Stimulated activated naive CD8-positive, alpha-beta T cell treated with anti-CD3 and anti-CD28 coated beads, Interleukin-15, amount 100 ng/mL, for 72 hours (primary cell): ENCODE measurements at places on chromosomes 6 and 20.

GRCh38 chr20:62252342-62252966 is 14.1 kb downstream of the OSBPL2 start:
- no peak for DNase-seq

- no peak for DNase-seq
Measured at GRCh38 chr6:57017069-57017468, 29.4 kb upstream of the KIAA1586 start.

GRCh38 chr6:69138148-69138547 is 503.1 kb downstream of the ADGRB3 start:
- no peak for DNase-seq

- DNase-seq = peak; percentile 14
Measured at GRCh38 chr20:23340524-23340923, 10.1 kb upstream of the NXT1 start.

DNA sequence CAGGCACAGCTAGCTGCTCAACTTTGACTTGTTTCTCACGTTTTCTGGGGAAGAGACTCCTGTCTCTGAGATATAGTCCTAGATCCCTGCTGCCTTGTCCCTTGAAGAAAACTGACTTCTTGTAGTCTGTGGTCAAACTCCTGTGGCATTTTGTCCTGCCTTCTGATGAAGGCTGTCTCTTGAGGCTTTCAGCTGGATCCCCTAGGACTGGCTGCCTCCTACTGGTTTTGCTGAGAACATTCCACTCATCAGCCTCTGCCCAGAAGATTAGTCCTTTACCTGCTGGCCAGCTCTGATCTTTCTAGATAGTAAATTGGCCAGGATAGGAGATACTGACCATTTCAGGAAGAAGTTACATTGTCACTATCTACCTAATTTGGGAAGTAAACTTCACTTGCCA is 71.9 kb upstream of the CNR1 start:
- no peak for DNase-seq

DNA sequence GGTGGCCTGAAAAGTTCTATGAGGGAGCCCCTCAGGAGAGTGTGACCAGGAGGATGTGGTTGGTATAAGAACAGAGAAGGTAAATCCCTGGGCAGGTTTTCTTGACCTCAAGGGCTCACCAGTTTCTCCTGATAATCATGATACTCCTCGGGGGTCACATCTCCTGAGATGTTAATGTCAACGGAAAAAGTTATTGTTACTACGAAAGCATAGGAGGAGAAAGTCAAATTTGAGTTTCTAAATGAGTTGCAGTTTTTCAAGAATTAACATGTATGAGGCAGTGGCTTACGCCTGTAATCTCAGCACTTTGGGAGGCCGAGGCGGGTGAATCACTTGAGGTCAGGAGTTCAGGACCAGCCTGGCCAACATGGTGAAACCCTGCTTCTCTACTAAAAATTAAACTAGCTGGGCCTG is 23.4 kb downstream of the MGME1 start:
- DNase-seq = peak; percentile 37

GRCh38 chr6:44805238-44805846 is 417.8 kb downstream of the CDC5L start:
- DNase-seq = no peak

DNA sequence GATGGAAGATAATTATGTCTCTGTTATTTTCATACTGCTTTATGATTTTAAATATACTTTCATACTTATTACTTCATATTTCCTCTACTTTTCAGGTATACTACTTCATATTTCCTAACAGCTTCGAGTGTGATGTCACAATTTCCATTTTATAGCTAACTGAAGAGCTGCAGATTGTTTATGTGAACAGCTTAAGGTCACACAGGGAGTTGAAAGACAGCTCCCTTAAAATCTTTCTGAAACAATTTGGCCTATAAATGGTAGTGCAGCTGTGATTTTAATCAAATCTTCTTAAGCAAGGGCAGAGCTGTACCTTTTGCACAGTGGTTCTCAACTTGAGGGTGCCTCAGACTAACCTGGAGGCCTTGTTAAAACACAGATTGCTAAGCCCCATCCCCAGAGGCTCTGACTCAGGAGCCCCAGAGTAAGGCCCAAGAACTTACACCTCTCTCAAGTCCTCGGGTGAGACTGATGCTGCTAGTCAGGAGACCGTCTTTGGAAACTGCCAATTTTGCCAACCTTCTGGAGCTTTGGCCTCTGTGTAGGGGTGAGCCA is 347.0 kb upstream of the HSF2 start:
- no peak for DNase-seq

DNA sequence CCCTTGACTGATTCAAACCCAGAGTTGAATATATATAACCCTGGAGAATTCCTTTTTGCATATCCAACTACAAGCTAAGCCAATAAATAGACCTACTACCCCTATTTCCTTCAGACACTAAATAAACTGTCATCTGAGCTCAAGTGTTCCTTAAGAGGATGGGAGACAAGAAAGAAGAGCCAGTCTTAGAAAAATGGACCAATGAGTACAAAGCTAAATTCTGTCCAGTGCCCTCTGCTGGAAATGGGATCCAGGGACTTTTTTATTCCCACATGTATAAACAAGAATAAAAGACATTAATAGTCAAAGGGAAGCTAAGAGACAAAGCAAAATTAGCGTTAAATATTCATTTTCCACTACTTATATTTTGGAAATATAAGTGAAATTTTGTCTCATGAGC is 4.8 kb downstream of the PPP1R10 start:
- DNase-seq = no peak

DNA sequence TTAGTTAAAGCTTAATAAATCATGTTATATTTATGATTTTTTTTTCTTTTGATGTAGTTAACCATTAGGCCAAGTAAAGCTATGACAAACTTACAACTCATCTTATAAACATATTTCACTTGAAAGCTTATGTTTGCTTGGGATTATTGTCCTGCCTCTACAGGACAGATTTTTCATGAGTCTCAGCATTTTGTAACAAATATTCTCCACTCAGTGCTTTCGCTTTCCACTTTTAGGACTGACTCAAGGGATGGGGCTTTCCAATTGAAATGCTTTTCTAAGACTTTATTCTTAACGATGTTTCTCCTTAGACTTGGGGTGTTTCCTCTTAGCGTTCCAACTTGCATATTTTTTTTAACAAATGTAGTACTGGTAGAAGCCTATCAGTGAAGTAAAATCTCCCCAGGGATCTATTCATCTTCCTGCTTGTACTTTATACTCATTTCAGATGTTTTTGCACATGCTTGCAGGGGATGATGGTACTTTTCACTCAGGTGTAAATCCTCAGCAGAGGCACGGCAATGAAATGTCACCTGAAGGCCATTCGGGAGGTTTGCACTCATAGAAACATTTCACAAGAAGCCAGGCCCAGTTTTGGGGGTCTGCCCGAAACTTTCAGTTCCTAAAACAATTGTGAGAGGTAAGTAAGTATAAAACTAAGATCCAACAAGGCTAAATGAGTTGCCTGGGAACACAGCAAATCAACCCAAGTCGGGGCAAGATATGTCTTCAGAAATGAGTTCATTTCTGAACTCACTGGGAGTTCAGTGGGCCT is 298.1 kb upstream of the FOXQ1 start:
- no peak for DNase-seq

- DNase-seq = no peak
Measured at GRCh38 chr6:22115559-22115958, 181.3 kb downstream of the PRL start.

- DNase-seq = no peak
Measured at GRCh38 chr20:8213270-8213669, 81.2 kb downstream of the PLCB1 start.

GRCh38 chr6:157865249-157865648 is 42.2 kb downstream of the SNX9 start:
- no peak for DNase-seq

DNA sequence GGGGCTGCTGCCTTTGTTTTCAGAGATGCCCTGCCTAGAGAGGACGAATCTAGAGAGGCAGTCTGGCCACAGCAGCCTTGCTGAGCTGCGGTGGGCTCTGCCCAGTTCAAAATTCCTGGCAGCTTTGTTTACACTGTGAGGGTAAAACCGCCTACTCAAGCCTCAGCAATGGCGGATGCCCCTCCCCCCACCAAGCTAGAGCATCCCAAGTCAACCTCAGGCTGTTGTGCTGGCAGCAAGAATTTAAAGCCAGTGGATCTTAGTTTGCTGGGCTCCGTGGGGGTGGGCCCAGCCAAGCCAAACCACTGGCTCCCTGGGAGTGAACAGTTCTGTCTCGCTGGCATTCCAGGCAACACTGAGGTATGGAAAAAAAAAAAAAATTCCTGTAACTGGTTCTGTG is 970.9 kb downstream of the TBC1D32 start:
- DNase-seq = no peak

DNA sequence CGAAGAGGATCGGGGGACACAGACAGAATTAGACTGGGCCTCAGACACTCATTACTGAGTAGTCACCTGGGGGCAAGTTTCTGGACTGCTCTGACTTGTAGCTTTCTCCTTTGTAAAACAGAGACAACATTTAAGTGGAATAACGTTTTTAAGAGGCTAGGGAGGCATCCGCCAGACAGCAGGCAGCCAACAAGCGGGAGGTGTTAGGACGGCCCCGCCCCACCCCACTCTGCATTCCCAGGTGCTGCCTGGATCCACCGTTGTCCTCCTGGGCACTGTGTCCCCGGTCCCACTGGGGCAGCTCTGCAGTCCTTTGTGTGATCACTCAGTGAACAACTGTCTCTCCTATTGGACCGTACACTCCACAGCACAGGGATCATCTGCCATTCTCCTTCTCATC is 113.8 kb downstream of the IRF4 start:
- no peak for DNase-seq

DNA sequence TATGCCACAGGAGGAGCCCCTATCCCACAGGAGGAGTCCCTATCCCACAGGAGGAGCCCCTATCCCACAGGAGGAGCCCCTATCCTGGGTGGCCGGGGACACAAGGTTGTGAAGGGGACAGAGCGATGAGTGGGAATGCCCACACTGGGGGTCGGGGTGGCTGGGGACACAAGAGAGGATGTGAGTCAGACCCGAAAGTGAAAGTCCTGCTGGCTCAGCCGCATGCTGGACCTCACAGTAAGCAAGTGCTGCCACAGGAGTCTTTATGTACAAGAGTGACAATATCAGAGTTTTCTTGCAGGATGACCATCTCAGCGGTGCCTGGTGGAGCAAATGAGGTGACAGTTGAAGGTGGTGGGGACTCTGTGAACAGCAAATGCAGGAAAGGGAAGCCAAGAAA is 93.7 kb downstream of the PSMB1 start:
- DNase-seq = peak; percentile 78

DNA sequence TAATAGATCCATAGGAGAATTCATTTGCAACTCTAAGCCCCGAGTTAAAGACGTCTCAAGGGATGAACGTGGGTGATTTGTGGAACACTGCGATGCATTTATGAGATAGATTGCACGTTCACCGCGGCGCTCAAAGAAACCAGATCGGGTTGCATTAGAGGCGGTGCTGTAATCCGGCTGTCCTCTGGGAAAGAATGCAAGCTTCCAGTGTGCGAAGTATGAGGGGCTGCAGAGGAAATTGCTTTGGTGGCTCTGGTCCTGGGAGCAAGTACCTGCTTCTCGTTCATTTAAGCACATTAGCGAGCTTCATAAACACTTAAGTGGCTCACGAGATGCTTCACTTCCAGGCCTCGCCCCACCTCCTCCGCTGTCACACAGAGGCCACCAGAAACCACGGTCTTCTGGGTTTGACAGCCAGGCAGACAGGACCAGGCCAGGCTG is 182.3 kb downstream of the CDH4 start:
- no peak for DNase-seq

- no peak for DNase-seq
Measured at GRCh38 chr6:150761771-150762170, 103.7 kb upstream of the MTHFD1L start.

- DNase-seq = no peak
Measured at GRCh38 chr20:3452690-3453089, 18.1 kb upstream of the ATRN start.

DNA sequence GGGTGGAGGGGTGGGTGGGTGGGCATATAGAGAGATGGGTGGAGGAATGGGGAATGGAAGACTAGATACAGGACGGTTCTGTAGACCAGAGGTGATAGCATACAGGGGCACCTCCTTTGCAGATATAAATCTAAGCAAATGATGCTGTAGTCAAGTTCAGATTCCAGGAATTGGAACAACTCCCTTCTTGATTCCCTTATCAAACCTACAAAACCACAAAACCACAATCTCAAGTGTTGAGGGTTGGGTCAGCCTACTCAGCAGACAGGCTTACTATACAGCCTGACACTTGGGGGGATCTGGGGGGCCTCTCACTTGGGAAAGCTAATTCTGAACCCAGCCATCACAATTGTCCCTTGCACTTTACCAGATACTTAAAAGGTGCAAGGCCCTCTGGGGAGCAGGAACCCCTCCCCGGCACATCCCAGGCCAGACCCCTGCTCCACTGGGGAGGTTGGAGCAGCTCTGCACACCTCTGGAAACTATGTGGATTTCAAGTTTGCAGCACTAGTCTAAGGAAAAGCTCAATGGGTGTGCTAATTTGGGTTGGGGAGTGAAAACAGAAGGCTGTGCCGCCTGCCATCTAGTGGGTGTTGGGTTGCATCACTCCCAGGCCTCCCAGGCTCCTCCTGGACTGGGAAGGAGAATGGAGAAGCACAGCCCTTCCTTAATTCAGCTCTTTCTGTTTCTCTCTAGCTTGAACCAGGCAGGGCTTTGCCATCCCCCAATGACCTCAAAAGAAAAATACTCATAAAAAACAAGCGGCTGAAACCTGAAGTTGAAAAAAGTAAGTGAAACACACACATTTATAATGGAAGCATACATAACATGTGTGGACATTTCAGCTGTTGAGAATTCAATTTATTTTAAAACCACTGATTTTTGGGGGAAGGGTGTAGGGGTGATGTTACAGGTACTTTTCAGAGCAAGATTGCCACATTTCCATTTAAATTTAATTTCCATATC is 121.2 kb upstream of the LAMP5 start:
- DNase-seq = no peak

- no peak for DNase-seq
Measured at GRCh38 chr6:2950713-2951112, 20.7 kb downstream of the SERPINB6 start.

- no peak for DNase-seq
Measured at GRCh38 chr6:10610289-10610688, 84.1 kb downstream of the C6orf52 start.

DNA sequence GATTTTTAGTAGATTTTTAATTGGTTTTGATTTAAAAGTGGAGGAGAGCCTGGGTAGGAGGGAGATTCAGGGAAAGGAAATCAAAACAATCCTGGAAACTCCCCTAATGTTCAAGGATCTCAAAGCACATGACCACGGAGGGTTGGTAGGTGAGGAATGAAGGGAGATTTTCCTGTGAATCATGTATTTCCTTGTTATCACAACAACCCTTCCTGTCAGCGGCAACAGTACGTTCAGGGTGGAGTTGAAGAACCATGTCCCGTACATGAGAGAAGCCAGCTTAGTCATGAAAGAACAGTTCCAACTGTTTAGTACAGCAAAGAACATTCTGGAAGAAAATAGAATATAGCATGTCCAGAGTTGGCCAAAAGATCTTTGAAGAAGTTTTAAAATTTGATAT is 79.4 kb upstream of the SCAF8 start:
- DNase-seq = no peak

DNA sequence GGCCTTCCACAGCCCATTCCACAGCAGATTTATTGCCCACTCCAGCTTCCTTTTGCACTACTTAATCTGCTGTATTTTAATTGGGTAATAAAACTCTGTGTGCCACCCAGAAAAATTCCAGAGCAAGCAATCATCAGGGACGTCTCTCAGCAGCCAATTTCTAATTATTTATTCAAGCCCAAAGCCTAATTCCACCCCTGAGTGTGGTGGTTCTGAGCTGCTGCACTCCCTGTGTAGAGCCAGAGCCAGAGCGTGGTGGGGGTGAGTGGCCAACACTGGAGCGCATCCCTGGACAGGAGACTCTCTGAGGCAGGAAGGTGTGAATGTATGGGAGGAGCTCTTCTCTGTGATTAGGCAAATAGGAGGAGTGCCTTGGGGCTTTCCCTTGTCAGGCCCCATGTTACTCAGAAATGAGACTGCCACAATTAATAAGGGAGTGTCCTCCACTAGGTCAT is 66.1 kb downstream of the CD24 start:
- no peak for DNase-seq
